ENCODE measurements at places on chromosomes 6 and 20. TPM values are rescaled to one million over a fixed set of nuclear protein-coding genes. Genes with fewer than 3 reads are reported as not detected.
A peak's percentile ranks its signal among the peaks of the same experiment; 100 is the strongest.

- H3K27ac ChIP-seq: no peak overlapping the region
- H3K4me1 ChIP-seq: no peaks in the 10 kb centered on the region
- H3K27me3 ChIP-seq: no peaks in the 10 kb centered on the region
- no peak overlapping the region for H3K4me3 ChIP-seq
- DNase-seq: no peak
Observed at GRCh38 chr6:163904186-163904585, 489.7 kb downstream of the QKI start.

DNA sequence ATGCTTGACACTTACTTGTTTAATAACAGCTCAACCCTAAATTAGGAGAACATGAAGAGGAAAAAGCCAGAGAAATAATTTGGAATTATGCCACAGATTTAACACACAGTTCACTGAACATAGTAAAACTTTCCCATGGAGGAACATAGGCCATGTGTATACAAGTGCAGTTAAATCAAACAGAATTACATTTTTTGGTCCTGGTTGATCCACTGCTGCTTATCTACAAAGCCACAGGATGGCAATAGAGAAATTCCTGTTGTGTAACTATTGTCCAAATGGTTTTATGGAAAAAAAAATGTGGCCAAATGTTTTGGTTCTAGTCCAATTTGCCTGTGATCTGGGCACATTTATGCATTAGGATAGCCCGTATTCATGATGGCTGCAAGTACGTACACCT is 136.8 kb downstream of the ALDH8A1 start:
- H3K27ac ChIP-seq: no peak overlapping the region
- H3K4me3 ChIP-seq: no peak overlapping the region
- H3K27me3 ChIP-seq: no peaks in the 10 kb centered on the region
- no peaks in the 10 kb centered on the region for H3K36me3 ChIP-seq

- H3K4me1 ChIP-seq: peaks cover 2% of the 10 kb centered on the region
- H3K27me3 ChIP-seq: no peaks in the 10 kb centered on the region
- no peak overlapping the region for H3K4me3 ChIP-seq
- no peak for DNase-seq
- H3K27ac ChIP-seq: no peak overlapping the region
- H3K36me3 ChIP-seq: no peaks in the 10 kb centered on the region
Observed at GRCh38 chr6:2558098-2558680, 192.5 kb downstream of the MYLK4 start.

DNA sequence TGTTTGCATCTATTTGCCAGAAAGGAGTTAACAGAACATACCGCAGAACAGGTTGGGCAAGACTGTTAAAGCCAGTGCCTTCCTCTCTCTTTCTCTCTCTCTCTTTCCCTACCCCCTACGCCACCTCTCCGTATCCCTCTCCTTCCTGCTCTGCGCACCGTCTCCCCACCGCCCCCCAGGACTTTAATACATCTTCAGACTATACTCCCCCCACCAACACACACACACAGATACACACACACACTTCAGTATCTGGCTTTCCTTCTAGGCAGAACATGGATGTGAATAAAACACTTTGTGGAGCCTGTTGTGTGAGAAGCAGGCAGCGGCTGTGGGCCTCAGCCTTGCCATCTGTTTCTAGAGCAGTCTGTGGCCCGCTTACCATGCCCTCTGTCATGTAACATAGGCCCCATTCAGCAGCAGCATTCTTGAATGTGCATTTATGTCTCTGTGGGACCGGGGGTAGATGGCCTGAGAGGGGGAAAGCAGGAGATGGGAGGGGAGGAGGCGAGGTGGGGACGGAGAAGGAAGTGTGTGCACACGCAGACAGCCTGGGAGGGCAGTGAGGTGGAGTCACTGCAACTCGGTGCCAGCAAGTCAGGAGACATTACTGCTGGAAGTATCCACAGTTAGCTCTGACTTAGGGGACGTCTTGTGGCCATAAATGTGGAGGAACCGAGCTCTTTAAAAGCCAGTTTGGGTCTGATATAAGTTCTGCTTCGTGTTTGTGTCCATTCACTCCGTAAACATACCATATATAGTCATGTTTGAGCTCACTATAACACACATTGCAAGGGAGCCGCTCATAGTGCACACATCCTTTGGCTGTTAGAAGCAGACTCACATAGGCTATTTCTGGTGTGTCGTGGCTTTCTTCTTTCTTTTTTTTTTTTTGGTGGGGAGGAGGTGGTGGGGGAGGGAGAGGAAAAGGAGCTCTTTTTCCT is 38.4 kb downstream of the RREB1 start:
- H3K27me3 ChIP-seq: no peaks in the 10 kb centered on the region
- peak overlapping the region; percentile 50 for H3K4me3 ChIP-seq
- H3K36me3 ChIP-seq: no peaks in the 10 kb centered on the region
- H3K27ac ChIP-seq: peak overlapping the region; percentile 69

DNA sequence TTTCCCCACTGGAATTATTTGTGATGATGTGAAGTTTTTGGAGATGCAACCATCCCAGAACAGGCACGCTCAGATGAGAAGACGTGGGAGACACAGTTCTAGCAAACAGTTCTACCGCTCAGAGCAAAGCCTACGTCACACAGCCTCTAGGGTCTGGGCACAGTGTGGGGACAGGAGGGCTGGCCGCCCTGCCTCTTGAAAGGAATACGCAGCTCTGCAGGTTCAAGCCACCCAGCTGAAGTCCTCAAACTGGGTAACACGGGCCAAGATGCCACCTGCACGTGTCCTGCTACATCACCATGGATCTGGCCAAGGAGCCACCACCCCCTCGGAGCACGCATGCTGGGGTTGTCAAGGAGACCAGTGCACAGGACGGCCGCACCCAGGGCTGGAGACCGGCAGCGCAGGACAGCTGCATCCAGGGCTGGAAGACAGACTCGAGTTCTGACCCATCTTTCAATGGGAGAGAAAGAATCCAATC is 75.0 kb downstream of the NOL4L start:
- H3K4me3 ChIP-seq: no peak overlapping the region
- no peaks in the 10 kb centered on the region for H3K36me3 ChIP-seq
- no peaks in the 10 kb centered on the region for H3K27me3 ChIP-seq

- no peaks in the 10 kb centered on the region for H3K27me3 ChIP-seq
- H3K4me1 ChIP-seq: no peaks in the 10 kb centered on the region
Observed at GRCh38 chr6:35079311-35080000, 61.7 kb downstream of the TCP11 start.

GRCh38 chr6:31776989-31777666 is at the start of gene VWA7:
VWA7 (minus strand) TSS chr6:31777328; CDS start chr6:31776779, 549 bp downstream.
- H3K27ac ChIP-seq: no peak within 1 kb of the TSS
- H3K4me1 ChIP-seq: peaks cover 9% of the 10 kb centered on the region
- peak; percentile 44 for DNase-seq
- no peaks in the 10 kb centered on the region for H3K27me3 ChIP-seq

DNA sequence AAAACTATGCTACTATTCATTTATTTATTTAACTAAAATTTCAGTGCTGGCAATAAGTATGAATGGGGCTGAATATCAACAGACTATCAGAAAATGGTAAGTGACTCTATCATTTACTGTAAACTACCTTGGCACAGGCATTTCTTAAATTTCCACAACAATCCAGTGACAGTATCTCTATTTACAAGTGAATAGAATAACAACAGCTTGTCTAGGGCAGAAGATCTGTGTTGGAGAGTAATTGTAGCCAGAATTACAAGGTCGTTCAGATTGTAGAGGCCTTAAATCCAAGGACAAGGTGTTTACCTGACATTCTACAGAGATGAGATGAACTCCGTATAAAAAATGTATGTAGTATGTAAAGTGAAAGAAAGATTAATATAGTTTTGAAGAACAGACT is 193.8 kb upstream of the SIM1 start:
- H3K27me3 ChIP-seq: no peaks in the 10 kb centered on the region
- no peak overlapping the region for H3K27ac ChIP-seq
- H3K4me1 ChIP-seq: no peaks in the 10 kb centered on the region
- no peaks in the 10 kb centered on the region for H3K36me3 ChIP-seq
- no peak for DNase-seq
- H3K4me3 ChIP-seq: no peak overlapping the region

GRCh38 chr20:57995381-57995977 is 233.0 kb downstream of the ANKRD60 start:
- no peaks in the 10 kb centered on the region for H3K36me3 ChIP-seq
- no peaks in the 10 kb centered on the region for H3K27me3 ChIP-seq
- no peak for DNase-seq

DNA sequence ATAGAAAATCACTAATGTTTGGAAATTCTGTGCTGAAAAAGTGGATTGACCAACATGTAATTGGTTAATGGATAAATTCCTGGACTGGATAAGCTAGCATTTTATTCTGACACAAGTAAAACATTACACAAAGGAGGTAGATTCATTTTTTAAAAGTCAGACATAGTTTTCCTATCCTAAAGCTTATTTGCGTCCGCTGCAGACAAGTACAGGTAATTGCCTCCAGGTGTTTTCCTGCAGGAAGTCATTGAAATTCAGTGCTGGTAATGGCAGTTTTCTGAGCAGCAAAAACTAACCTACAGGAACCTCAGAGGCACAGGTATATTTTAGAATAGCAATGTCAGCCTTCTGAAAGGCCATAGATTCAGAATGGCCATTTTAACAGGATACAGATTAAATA is 20.0 kb upstream of the HIVEP1 start:
- H3K4me1 ChIP-seq: no peaks in the 10 kb centered on the region
- no peak for DNase-seq
- no peaks in the 10 kb centered on the region for H3K27me3 ChIP-seq
- no peaks in the 10 kb centered on the region for H3K36me3 ChIP-seq
- no peak overlapping the region for H3K4me3 ChIP-seq

- DNase-seq: no peak
- no peaks in the 10 kb centered on the region for H3K27me3 ChIP-seq
- H3K4me1 ChIP-seq: peaks cover under 1% of the 10 kb centered on the region
- no peak overlapping the region for H3K27ac ChIP-seq
Observed at GRCh38 chr6:10831609-10832008, 6.7 kb downstream of the MAK start.

DNA sequence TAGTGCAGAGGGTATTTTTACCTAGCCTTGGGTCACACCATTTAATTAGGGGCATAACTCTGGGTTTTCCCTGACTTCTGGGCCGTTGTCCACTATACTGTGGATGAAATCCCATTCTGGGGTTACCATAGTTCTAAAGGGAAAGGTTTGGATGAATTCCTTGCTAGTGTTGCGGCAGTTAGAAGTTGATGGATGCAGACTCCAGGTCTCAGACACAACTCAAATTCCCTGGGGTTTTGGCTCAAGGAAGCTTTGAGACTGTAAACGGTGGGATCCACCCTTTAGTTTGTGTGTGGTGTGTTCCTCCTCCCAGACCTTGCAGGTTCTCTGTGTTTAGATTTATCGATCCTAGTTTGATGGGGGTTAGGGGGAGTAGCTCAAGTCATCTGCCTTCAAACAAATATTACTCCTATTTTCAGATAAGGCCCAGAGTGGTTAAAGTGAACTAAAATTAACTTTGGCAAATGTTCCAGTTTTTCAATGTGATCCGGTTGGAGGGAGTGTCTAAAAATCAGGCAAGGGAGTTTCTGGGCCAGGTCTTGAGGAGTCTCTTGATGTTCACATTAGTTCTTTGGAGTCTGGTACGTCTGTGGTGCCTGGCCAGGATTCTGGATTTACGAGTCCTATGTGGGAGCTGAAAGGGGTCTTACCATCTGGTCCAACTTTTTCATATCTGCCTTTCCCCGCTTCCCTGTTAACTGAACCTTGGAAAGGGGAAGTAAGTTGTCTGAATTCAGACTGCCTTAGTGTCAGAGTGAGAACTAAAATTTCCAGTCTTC is 1.5 kb downstream of the RALY start:
- H3K27ac ChIP-seq: peak overlapping the region; percentile 98
- DNase-seq: no peak
- H3K36me3 ChIP-seq: no peaks in the 10 kb centered on the region
- H3K4me1 ChIP-seq: peaks cover 69% of the 10 kb centered on the region

- no peak overlapping the region for H3K4me3 ChIP-seq
- no peak overlapping the region for H3K27ac ChIP-seq
- H3K4me1 ChIP-seq: peaks cover 32% of the 10 kb centered on the region
Observed at GRCh38 chr6:142827369-142827768, 117.6 kb downstream of the HIVEP2 start.

DNA sequence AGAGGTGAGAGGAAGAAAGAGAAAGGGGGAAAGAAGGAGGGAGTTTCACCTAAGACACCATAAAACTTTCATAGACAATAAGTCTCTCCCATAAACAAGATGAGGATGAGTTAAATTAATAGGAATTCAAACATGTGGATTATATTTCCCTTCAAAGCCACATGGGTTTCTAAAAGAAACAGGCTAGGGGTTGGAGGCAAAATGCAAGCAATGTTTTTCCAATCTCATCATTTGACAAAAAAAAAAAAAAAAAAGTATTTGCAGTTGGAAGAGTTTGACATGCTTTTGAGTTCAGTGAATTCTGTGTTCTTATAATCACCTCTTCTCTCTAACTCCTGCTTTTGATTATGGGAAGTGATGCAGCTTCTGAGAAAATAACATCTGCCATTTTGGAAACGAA is 286.5 kb upstream of the PRND start:
- H3K4me3 ChIP-seq: no peak overlapping the region
- H3K27me3 ChIP-seq: no peaks in the 10 kb centered on the region
- no peak for DNase-seq
- H3K27ac ChIP-seq: no peak overlapping the region
- H3K36me3 ChIP-seq: no peaks in the 10 kb centered on the region

- no peaks in the 10 kb centered on the region for H3K36me3 ChIP-seq
- H3K27me3 ChIP-seq: no peaks in the 10 kb centered on the region
- no peak for DNase-seq
- no peaks in the 10 kb centered on the region for H3K4me1 ChIP-seq
- no peak overlapping the region for H3K4me3 ChIP-seq
Observed at GRCh38 chr6:16776394-16777017, 15.2 kb upstream of the ATXN1 start.

DNA sequence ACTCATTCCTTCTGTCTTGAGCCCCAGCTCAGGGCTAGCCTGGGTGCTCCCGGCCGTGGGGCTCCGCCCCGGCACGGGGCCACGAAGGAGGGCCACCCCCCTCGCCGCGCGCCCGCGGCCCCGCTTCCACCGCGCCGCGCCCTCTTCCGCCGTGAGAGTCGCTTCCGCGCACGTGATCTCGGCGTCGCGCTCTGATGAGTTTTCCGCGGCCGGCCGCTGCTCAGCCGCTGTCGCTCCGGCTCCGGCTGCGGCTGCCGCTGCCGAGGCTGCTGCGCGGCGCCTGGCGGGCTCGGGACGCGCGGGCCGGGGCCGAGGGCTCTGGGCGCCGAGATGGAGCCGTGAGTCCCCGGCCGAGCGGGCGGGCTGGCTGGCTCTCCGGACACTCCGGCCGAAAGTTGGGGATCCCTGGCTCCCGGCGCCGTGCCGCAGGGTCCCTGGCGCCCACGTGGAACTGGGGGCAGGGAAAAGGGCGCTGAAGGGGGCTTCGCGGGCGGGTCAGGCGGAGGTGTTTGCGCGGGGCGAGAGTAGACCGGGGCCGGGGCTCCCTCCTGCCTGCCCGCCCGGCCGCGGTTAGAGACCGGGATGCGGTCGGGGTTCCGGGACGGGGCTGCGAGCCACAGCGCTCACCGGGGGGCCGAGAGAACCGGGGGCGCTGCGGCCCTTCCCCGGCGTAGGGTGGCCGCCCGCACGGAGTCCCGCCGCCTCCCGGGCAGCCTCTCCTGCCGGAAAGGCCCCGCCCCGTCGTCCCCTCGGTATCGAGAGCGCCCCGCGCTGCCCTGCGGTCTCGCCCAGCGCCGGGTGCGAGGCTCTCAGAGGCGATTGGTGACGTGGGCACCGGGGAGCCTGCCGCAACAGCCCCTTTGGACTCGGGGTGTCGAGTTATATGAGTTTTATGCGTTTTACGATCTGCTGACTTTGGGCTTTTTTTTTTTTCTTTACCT is at the start of gene TMEM181:
TSS of gene TMEM181 (plus strand) at position 197 of the 941 bp plus-strand sequence. CDS start at position 331, 134 bp downstream.
- peak; percentile 24 for DNase-seq
- peaks cover 8% of the 10 kb centered on the region for H3K4me1 ChIP-seq
- no peaks in the 10 kb centered on the region for H3K27me3 ChIP-seq

Gene SLC12A5
- total RNA-seq: not detected

Gene SEMG1
- total RNA-seq: not detected

Gene BCAS1
- 3.6 TPM for total RNA-seq

Gene KHDRBS2
- not detected for total RNA-seq

Gene EYA4
- total RNA-seq: 3.0 TPM

Gene PPP1R16B
- 7.3 TPM for total RNA-seq

Gene OR12D3
- not detected for total RNA-seq

Gene GRM4
- not detected for total RNA-seq

All from thoracic aorta (tissue), 2 donors.